Stimulated activated CD8-positive, alpha-beta memory T cell treated with anti-CD3 and anti-CD28 coated beads, Interleukin-7, amount 100 ng/mL, for 4 hours (primary cell): ENCODE measurements at places on chromosomes 5 and 9.
A peak's percentile ranks its signal among the peaks of the same experiment; 100 is the strongest.

GRCh38 chr5:169627551-169627950 is 9.5 kb upstream of the DOCK2 start:
- DNase-seq: no peak

GRCh38 chr5:157130925-157131324 is 11.7 kb downstream of the MED7 start:
- DNase-seq: no peak

DNA sequence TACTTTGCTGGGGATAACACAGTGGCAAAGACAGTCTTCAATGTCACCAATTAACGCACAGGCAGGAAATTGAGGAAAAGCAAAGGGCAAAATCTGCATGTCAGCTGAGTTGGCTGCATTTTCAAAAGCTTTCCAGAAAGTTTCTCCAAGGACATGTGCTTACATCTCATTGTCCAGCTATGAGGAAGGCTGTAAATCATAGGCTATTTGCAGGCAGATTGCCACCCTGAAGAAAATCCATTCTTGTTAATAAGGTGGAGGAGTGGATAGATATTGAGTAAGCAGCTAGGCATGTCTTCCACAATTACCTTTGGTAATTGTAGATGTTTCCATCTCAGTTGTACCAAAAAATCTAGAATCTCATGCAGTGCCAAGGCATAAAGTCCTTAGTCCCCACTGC is 278.0 kb upstream of the NUDT12 start:
- DNase-seq: no peak

DNA sequence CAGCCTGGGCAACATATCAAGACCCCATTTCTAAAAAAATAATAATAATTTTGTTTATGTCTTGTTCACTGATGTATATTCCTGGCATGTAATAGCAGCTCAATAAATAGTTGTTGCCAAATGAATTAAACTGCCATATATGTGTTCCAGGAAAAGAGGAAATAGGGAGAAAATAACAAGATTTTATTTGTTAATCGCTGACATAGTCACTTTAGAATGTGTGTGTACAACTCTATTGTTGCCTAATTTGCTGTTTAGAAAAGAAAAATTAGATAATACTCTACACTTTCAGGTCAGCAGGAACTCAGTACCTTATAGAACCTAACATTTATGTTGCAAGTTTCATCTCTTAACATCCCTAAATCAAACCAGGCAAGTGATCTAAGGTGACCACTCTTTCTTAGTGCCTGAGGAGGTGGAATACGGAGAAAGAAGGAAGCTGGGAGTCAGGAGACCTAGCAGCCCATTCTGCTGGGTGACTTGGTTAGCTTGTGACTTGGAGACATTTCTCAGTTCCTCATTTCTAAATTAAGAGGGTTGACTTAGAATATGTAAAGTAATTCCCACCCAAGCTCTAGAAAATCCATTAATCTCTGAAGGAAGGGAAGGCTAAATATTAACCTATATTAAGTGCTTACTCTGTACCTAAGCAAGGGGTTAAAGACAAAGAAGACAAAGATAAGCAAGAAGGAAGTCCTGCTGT is 110.3 kb upstream of the IQGAP2 start:
- DNase-seq: no peak

GRCh38 chr5:124910354-124911016 is 164.0 kb upstream of the ZNF608 start:
- no peak for DNase-seq

- DNase-seq: no peak
Observed at GRCh38 chr9:105389796-105390195, 58.0 kb upstream of the FSD1L start.

DNA sequence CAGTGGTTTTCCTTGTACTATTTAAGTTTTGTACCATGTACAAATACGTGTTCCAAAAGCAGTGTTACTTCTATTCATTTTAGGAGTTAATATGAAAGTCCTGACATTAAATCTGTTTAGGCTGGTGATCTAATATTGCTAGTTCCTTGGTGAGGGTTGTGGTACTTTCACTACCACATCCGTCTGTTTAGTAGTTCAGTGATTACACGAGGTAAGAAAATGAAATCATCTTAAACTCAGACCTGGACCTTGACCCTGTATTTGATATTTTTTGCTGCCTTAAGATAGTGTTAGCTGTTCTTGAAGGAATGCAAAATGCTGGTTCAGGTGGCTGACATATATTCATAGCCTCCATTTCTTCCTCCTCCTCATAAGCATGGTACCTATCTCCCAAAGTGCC is 50.3 kb downstream of the MTAP start:
- DNase-seq: no peak

DNA sequence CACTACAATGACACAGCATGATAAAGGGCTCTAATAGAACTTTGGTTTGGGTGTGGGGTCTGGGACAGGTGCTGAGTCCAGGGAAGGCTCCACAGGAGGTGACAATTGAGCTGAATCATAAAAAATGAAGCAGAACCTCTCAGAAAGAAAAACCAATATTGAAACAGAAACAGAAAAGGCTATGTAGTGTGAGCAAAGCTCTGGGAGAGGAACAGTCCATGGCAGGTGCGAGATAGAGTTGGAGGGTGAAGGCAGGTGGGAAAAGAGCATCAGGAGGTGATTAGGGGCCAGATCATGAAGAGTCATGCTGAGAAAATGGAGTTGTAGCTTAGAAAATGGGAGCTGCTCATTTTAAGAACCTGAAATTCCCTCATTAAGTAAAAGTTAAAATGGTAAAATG is 164.9 kb downstream of the KCTD16 start:
- DNase-seq: no peak

DNA sequence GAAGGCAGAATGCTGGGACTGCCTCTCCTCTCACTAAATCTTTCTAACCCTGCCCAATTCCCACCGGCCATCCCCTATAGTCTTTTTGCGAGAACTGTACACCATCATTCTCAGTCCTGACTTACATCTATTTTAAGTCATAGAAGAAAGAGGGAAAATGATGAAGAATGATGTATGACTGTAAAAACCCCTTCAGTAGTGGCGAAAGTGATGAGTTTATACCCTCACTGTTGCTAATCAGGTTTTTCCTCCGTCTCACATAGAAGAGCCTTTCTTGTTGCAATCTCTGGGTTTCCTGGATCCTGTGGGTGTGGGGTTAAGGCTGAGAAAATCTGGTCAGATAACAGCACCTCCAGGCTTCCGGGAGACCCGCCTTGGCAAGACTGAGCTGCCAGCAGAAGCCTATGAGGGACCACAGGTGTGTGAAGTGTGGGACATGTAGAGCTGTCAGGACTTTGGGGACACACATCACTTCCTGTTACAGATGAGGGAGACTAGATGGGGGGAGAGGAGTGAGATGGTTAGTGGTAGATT is 147.1 kb upstream of the SLC12A2 start:
- peak; percentile 5 for DNase-seq
